Activated CD4-positive, alpha-beta T cell treated with anti-CD3 and anti-CD28 coated beads, Interleukin-2, amount 50 U/mL, for 48 hours (primary cell): ENCODE measurements at places on chromosomes 1 and 21.

DNA sequence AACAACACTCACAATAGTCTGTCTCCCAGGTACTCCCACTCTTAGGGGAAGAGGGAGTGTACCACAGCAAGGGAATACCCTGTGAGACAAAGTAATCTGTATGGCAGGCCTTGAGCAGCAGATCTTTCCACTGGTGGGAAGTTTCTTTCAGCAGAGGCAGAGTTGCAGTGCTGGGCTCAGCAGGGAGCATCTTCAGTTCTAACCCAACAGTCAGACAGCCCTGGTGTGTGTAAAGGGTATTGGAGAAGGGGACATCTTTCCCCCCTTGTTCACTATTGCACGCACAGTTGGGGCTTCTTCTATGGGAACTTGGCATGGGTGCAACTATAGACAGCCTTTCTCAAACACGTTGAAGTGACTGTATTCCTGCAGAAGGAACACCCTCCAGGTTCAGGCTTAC, 159.4 kb upstream of the DPT start:
- no peak for DNase-seq

GRCh38 chr1:202038688-202039346, 28.4 kb downstream of the ELF3 start:
- no peak for DNase-seq

GRCh38 chr21:37866027-37866426, 50.2 kb downstream of the KCNJ6 start:
- no peak for DNase-seq

DNA sequence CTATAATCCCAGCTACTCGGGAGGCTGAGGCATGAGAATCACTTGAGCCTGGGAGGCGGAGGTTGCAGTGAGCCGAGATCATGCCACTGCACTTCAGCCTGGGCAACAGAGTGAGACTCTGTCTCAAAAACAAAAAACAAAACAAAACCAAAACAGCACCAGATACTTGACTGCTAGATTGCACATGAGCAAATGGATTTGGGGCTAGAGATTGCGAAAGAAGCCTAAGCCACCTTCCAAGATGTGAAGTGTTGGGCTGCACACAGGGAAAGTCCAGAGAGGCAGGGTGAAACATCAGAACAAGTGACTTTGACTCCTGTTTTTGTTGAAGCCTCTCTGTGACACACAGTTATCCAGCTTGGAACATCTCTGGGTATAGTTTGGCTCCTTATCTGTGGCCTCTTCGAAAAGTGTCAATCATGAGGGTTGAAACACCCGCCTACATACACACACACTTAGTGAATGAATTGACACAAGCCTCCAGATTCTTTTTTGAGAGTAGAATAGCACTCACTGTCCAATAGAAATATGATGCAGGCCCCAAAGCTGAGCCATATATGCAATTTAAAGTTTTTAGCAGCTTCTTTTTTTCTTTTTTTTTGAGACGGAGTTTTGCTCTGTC, 34.2 kb upstream of the GPR137B start:
- no peak for DNase-seq

- DNase-seq = no peak
These were observed 171.0 kb downstream of the EIF4G3 start for GRCh38 chr1:21005466-21006239.

DNA sequence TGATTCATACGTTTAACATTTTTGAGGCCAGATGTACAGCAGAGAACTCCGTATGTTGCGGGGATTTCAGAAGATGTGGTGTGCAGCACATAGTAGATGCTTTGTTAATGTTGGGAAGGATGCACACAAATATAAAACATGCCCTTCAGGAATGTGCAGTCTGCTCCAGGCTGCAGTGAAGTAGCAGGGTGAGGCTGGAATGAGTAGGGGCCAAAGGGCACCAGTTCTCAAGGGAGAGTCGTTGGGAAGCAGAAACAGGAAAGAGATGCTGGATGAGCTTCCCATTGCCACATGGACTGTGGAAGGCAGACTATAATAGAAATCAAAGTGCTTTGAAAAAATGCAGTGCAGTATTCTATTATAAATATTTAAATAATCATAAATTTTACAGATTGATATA, 126.9 kb downstream of the NOS1AP start:
- DNase-seq = no peak

DNA sequence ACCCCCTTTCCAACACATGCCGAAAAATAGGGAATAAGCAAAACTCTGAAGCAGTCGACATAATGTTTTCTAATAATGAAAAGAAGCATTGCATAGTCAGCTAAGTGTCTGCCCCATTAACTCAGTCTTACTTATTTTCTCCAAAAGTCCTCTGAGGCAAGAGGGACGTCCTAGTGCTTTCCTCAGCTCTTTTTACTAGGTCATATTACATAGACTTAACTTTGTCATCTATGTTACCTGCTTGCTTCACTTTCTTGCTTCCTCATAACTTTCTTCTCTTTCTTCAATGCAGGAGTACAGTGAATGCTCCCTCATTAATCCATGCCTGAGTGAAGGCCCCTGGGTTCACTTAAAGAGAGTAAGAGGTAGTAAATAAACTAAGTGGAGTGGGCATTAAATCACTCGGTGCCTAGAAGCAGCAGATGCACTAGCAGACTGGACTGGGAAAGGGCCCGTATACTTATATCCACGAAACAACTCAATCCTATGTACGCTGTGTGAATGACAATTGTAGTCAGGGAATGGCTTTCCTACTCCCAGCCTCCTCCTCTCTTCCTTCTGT, 210.5 kb upstream of the SPAG17 start:
- DNase-seq = no peak

- DNase-seq = peak; percentile 41
These were observed 506 bp downstream of the SSX2IP start for GRCh38 chr1:84689514-84690396.

DNA sequence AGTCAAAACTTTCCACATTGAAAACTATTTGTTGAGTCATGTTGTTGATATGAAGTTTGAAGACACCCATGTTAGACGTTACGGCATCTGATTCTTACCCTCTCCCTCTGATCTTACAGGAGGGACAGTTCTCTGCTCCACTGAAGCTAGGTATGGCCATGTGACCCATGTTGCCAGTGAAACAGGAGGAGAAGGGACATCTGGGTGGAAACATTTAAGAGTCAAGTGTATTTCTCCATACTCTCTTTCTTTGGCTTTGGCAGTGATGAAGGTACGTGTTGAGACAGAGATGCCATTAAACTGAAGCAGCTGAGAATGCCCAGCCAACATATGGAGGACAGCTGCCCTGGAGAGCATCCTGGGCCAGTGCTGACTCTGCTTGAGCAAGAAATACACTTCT, 198.4 kb upstream of the PTGFR start:
- no peak for DNase-seq

DNA sequence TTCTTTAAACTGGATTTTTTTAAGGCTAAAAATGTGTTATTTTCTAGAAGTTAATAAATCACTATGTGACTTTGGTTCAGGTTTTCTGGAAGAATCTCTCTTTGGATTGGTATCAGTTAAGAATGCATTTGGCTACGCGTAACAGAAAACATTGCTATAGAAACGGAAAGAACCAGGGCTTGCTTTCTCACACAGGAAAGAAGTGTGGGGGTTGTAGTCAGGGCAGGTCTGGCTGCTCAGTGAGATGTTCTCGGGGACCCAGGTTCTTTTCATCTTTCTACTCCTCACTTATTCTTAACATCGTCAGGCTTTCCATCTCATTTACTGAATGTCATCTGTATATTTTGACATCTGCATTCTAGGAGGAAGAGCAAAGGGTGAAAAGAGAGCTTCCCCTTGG, 191.4 kb downstream of the ZBTB18 start:
- no peak for DNase-seq

- no peak for DNase-seq
These were observed 161.4 kb upstream of the CAMK1G start for GRCh38 chr1:209421978-209422680.

DNA sequence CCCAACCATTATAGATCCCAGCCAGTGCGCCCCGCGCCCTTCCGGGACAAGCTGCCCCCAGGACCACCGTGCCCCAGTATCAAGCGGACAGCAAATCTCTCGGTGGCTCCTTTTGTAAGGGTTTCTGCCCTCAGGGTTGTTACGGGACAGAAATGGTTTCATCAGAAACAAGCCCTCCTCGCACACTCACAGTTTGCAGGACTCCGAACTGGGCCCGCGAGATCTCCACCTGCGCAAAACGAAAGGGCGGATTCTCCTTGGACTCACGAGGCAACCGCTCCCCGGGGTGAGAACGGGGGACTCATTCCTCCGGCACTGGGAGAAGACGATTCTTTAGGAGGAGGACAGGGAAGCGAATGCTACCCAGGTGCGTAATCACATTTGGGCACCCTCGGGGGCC, 51.1 kb upstream of the H6PD start:
- no peak for DNase-seq

- no peak for DNase-seq
These were observed 6.7 kb downstream of the GORAB start for GRCh38 chr1:170538687-170539086.

DNA sequence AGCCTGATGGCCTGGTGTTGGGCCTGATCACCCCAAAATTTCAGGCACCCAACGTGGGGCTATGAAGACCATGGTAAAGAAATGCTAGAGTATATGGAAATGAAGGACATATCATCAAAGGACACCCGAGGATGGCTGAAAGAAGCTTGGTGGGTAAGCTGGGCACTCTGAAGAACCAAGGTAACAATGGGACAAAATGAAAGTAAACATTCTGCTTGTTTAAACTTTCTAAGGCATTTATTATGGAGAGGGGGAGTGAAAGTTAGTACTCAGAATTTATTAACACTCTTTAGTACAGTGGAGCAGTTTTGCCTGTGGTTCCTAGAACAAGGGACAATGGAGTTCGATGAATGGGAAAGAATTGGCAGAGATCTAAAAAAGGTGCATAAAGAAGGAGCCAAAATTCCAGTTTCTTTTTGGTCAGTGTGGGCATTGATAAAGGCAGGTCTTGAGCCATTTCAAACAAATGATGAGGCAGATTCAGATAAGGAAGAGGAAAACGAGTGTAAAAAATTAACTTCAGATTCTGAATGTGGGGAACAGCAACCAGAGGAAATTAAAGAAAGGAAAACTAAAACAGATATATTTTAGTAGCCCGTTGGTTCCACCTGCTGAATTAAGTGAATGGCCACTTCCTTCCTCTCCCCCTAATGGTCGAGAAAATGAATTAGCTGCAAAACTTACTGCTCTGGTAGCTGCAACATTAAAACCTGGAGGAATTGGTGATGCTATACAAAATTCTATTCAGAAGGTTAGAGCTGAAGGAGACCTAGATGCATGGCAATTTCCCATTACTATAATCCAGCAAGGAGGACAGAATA, 8.4 kb upstream of the PM20D1 start:
- DNase-seq = no peak

DNA sequence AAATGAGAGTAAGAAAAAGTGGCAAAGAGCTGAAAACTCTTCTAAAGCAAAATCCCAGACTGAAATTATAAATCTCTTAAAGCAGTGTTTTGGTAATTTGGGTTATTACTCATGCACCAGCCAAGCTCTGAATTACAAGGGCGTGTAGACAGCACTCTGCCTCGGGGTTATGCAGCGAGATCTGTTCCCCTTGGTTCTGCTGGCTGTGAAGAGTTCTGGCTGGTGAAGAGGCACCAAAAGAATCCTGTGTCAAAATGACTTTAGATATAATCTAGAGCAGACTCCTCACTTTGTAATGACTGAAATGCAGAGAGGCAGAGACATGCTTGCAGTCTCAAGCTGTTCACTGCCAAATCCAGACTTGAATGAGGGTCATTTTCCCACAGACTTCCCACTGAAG, 461.8 kb upstream of the CXADR start:
- DNase-seq = no peak

DNA sequence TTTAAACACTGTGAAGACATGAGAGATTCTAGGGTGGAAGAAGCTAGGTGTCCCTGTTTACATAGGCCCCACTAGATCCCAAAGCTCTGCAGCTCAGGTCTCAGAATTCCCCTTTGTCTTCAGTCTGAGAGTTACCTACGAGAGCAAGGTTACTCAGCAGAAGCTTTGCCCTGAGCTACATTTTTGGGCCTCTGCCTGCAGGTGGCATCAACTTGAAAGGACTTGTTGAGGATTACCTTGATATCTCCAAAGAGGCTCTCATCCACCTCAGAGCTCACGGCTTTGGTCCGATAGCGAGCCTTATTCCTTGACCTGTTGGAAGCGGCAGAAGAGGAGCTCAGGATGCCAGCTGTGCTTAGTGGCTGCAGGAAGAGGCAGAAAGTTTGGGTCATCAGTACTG, 7.0 kb downstream of the CFAP45 start:
- DNase-seq = no peak

DNA sequence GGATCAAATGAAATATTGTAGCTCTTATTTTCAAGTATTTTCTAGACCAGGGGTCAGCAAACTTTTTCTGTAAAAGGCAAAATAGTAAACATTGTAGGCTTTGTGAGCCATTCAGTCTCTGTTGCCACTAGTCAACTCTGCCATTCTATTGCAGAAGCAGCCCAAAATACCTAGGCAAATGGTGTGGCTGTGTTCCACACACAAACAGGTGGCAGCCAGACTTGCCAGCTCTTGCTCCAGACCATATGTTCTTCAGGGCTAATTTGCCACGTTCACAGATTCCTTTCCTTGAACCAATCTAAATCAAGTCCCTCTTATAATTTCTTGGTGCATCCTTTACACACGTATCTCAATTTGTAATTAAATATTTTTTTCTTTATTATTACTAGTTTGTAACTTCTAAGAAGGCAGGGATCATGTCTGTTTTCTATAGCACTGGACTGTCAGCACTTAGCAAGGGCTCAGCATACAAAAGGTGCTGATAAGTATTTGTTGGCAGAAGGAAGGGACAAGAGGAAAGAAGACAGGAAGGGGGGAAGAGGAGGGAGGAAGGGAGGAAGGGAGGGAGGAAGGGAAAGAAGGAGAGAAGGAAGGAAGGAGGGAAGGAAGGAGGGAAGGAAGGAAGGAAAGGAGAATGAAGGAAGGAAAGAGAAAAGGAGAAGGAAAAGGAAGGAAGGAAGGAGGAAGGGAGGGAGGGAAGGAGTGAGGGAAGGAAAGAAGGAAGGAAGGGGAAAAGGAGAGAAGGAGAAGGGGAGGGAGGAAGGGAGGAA, 106.5 kb upstream of the EDEM3 start:
- DNase-seq = no peak

GRCh38 chr1:9069326-9070100, at the start of gene SLC2A5:
Gene SLC2A5 (minus strand): TSS chr1:9069635. CDS start chr1:9069536, 99 bp downstream.
- DNase-seq = no peak

DNA sequence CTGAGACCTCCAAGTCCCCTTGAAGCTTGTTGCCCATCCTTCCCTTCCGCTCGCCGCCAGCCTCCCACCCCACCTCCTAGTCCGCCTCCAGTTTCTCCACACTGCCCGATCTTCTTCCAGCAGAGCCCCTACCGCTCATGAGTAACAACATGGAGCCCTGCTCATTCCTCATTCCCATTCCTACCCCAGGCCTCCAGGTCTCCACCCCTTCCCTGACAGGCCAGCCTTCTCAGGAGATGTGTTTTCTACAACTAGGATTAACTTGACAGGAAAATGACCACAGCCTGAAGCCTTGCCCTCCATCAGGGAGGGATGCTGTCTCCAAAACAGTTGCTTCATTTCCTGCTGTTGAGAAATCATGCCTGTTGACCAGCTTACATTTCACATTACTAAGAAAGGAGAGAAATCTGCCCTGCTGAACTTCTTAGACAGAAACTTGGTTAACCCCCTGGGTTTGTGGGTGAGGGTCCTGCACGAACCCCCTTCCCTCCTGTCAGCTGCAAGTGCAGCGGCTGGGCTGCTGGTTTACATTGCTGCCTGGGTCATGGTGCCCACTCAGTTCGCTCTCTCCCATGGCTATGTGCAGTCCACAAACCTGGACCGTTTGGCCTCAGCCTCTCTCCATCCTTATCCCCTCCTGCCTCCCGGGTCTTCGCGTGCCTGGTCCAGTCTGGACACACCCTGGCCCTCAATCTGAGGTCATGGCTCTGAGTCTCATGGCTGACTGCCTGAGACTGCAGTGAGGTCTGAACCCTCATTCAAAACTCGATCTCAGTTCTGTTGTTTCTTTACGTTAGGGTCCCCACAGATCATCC, 16.1 kb upstream of the CHI3L1 start:
- DNase-seq = no peak

- no peak for DNase-seq
These were observed 111.7 kb downstream of the RHOU start for GRCh38 chr1:228846952-228847351.
